ENCODE measurements at places on chromosomes 12 and 14.

- DNase-seq = no peak
Observed at GRCh38 chr12:23002381-23002780, 377.4 kb downstream of the ETNK1 start.

DNA sequence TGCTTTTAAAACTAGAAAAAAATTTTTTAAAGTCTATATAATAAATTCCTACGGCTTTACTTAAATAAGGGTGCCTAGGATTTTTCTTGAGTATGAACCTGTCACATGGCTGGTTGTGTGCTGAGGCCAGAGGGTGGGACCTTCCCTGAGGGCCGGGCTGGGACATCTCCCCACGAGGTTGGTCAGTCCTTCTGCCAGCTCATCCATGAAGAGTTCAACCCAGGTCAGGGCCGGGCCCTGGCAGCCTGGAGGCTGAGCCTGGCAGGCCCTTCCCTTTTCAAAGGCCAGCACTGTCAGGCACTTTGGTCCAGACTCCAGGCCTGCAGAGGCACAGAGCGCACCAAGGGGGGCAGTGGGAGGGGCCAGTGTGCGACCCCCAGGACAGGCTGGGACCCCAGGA is 31.7 kb downstream of the TNFAIP2 start:
- no peak for DNase-seq

DNA sequence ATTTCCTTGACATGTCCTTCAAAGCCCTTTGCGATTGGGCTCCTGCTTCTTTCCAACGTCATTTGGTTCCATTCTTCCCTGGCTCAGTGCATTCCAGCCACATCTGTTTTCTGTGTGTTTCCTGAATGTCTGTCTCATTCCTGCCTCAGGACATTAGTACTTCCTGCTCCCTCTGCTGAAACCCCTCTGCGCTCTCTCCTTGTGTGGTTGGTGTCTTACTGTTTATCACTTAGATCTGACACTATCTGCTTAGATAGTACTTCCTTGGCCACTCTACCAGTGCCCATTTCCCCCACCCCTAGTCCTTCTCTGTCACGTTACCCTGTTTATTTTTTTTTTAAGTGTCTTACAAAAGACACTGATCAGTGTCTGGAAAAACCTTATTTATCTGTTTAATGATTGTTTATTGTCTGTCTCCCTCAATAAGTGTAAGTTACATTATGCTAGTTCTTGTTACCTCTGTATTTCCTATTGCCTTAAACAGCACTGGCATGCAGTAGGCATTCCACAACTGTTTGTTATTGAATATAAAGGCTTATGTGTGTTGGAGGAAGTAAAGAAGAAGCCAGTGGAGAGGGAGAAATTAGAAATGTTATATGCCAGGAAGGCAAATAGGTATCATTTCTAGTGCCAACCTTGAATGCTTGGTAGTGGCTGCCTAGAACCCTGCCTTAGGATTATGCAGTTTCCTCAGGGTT is 21.5 kb downstream of the DYRK2 start:
- no peak for DNase-seq

GRCh38 chr12:21828779-21829178 is 54.3 kb upstream of the KCNJ8 start:
- DNase-seq = no peak

DNA sequence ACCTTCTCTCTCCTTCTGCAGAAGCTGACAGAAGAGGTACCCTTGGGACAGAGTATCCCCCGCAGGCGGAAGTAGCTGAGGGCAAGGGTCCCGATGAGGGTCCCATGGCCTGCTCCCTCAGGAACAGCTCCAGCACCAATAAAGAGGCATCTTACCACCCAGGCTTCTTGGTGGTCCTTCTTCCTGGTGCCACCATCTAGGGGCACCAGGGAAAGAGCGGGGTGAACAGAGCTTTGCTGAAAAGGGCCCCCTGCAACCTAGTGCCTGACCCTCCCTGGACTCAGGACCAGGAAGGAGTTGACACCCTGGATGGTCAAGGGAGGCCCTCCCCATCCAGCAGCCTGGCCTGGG is 591 bp upstream of the IRF9 start:
- no peak for DNase-seq

DNA sequence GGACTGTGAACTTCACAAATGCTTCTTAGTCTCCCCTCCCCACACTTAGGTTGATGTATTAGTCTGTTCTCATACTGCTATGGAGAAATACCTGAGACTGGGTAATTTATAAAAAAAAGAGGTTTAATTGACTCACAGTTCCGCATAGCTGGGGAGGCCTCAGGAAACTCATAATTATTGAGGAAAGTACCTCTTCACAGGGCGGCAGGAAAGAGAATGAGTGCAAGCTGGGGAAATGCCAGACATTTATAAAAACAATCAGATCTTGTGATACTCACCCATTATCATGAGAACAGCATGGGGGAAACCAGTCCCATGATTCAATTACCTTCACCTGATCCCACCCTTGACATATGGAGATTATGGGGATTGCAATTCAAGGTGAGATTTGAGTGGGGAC is 178.8 kb downstream of the SLC38A4 start:
- DNase-seq = no peak

DNA sequence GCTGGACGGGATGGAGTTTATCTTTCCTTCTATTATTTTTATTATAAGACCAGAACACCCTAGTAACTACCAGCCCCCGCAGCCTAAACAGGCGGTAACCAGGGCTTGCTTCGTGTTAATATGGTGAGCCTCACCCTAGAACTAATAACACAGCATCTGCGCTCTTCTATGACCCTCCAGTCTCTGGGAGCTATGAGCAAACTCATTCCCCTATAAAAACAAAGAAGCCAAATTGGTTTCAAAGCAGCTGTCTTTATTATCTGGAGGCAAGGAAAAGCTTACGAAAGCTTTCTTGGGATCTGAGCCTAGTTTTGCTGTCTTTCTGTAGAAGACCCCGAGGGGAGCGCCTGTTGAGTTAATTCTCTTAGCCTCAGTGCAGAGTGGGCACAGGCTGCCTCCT is 85.0 kb downstream of the TBX5 start:
- DNase-seq = no peak

- DNase-seq = peak; percentile 36
Observed at GRCh38 chr14:22900081-22900799, 17.2 kb downstream of the REM2 start.

GRCh38 chr12:94092516-94093241 is 55.7 kb upstream of the PLXNC1 start:
- no peak for DNase-seq

- peak; percentile 70 for DNase-seq
Observed at GRCh38 chr14:105527826-105528585, 1.6 kb downstream of the TMEM121 start.

- no peak for DNase-seq
Observed at GRCh38 chr12:13199592-13199991, 3.1 kb downstream of the EMP1 start.

DNA sequence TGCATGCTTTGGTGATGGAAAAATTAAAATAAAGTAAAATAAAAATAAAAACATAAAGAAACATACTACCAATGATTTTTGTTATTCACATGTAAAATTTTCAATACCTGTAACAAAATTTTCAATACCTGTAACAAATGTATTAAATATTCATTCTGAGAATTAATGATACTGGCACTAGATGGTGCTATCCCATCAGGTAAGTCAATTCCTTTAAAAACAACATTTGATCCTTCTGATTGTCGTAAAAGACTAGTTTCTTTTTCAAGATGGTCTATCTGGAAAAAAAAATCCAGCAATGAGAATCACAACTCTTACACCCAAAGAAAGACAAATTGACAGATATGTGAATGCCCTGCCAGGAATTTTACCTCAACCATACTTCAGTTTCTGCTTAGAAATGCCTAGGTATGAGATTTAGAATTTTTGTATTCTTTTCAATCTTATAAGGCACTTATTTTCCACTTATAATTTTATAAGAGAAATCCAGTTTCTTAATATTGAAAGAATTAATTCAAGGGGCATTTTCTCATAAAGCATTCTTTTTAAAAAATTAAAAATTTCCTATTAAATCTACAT is 30.7 kb downstream of the CEP290 start:
- DNase-seq = no peak

DNA sequence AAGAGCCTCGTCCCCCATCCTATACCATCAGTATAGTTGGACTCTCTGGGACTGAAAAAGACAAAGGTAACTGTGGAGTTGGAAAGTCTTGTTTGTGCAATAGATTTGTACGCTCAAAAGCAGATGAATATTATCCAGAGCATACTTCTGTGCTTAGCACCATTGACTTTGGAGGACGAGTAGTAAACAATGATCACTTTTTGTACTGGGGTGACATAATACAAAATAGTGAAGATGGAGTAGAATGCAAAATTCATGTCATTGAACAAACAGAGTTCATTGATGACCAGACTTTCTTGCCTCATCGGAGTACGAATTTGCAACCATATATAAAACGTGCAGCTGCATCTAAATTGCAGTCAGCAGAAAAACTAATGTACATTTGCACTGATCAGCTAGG is 13.6 kb downstream of the ARHGAP5 start:
- no peak for DNase-seq

DNA sequence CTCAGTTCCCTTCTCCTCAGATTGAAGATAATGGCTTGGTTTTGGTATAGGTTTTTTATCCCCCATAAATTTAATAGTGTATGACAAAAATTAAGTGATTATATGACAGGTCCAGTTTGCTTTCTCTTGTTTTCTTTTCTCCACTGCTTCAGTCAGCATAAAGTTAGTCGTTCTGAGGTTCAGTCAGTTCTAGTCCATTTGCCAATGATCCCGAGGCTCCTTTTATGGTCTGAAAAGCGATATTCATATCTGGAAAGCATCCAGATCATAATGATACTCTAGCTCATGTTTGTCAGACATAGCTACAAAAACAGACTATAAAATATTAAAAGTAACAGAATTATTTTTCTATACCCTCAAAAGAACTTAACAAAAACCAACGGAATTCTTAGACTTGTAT is 67.1 kb upstream of the SLC38A4 start:
- no peak for DNase-seq

DNA sequence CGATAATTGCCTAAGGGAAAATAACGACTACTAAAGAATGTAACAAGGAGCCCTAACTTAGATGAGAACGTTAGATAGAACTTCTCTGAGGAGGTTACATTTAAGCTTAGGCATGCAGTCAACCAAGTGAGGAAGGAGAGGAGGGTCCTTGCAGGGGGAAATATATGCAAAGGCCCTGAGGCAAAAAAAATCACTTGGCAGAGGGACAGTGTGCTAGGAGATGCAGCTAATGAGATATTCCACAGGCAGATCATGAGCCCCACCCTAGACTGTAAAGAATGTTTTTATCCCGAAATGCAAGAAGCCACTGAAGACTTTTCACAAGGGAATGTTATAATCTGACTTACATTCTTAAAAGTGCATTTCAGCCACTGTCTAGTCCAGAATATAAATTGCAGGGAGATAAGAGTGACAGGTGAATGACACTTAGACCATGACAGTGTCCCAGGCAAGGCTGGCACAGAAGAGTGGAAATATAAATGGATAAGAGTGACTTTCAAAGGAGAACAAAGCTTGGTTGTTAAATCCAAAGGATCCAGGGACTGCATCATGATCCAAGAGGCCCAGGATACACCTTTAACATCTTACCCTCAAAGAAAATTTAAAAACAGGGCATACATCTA is 61.0 kb downstream of the PPM1H start:
- DNase-seq = no peak

DNA sequence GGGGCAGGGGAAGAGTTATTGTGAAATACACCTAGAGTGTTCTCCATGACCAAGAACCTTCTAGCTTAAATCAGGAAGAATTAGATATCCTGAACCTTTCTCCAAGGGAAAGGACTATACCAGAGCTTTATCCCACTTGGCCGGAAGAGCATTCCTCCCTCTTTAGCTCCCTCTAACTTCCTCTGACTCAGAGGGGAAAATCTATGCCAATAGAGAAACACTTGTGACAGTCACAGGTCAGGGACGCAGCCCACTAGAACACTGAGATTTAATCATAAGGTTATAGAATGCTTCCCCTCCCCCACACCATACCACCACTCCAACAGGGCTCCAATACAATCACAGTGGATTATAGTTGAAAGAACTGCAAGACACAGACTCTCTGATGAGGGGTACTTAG is 55.4 kb upstream of the RFX4 start:
- no peak for DNase-seq

- no peak for DNase-seq
Observed at GRCh38 chr12:108643941-108644810, 10.5 kb upstream of the SELPLG start.

- DNase-seq = no peak
Observed at GRCh38 chr12:91423693-91424050, 241.1 kb upstream of the DCN start.

DNA sequence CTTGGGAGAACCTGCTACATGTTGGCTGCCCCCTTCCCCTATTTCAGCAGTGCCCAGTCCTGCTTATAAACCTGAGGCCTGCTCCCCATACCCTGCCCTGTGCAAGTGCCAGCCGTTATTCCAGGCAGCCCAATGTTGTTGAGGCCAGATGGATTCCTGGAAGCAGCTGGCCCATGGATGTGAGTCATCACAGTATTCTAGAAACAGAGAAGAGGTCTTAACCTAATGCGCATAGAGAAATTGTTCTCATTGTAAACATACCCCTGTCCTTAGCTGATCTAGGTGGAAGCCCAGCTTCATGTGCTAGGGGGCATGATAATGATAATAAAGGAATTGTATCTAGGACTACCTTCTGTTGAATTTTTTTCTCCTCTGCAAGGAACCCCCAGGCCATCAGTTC is 69.7 kb downstream of the TSPAN11 start:
- no peak for DNase-seq

DNA sequence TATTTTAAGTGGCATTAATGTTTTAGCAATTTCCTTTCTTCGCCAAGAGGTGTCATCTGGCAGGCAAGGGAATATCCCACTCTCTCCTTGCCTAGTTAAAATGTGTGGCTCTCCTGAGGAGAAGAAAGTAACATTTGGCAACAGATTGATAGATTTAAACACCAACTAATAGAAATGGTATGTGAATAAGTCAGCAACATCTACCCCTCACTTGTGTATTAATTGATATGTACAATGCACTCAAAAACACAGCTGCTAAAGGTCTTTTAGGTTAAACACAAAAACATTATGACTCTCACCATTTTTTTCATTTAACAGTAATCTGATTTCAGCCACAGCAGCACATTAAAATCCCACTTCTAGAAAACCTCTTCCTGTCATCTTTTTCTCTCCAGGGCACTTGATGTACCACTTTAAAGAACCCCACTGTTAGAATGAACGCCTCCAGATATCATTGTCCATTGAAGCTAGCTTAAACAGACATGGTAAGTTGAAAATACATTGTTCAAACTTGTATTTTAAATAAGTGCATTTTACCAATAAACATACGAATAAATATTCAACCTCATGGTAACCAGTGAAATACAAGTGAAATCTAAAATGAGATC is 151.7 kb downstream of the RPAP3 start:
- DNase-seq = no peak

DNA sequence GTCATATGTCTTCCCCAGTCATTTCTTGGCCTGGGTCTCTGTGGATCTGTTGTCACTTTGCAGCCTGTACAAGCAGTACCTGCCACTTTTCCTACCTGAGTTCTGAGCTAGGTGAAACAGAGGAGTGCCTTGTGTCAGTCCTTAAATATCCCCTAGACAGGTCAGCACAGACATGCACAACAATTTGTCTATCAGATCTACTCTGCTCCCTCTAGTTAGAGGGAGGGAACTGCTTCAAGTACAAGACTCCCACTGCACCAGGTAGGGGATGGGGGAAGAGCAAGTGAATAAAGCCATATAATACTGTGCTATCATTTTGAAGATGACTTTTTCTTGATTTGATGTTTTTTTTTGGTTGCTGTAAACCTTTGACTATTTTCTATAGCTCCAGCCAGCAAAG is 39.4 kb downstream of the MIPOL1 start:
- no peak for DNase-seq

GRCh38 chr14:86065407-86065806 is 535.5 kb downstream of the FLRT2 start:
- DNase-seq = no peak
